Mesothelial cell of epicardium (in vitro differentiated cells): ENCODE measurements at places on chromosomes 6 and 20. TPM values are rescaled to one million over a fixed set of nuclear protein-coding genes. Genes with fewer than 3 reads are reported as not detected.

- no peak for DNase-seq
These were observed 280.6 kb downstream of the SLC35F1 start for GRCh38 chr6:118187568-118188164.

GRCh38 chr6:39808964-39809363 is 16.8 kb downstream of the DAAM2 start:
- no peak for DNase-seq

GRCh38 chr20:49470922-49471321 is 11.5 kb downstream of the KCNB1 start:
- DNase-seq, result no peak

GRCh38 chr20:41131594-41132387 is 5.6 kb upstream of the PLCG1 start:
- no peak for DNase-seq

- DNase-seq, result no peak
These were observed 42.7 kb downstream of the RIMS1 start for GRCh38 chr6:71929047-71929446.

DNA sequence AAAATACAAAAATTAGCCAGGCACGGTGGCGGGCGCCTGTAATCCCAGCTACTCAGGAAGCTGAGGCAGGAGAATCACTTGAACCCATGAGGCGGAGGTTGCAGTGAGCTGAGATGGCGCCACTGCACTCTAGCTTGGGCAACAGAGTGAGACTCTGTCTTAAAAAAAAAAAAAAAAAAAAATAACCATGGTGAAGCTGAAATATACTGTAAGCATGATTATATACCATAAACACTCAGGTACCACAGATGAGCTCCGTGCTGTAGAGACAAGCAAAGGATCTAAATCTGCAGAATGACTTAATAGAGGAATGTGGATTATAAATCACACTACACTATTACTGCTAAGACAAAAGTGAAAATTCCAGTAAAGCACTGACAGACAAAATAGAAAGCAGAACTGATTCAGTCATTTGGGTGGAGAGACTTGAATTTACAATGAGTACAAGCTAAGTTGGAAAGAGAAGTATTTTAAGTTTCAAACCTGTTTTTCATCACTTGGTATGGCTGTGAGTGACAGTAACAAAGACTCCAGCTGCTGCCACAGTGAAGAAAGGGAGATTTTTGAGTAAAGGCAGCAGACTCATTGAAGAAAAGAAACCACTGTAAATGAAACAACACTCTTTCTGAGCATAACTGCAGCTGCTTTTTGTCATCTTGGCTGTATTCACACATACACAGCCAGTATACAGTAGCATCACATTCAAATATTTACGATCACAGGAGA is 322.1 kb downstream of the RNGTT start:
- DNase-seq, result no peak

GRCh38 chr6:45054610-45055009 is 273.5 kb upstream of the RUNX2 start:
- DNase-seq, result no peak

GRCh38 chr6:144574796-144575195 is 289.7 kb downstream of the UTRN start:
- DNase-seq, result no peak

DNA sequence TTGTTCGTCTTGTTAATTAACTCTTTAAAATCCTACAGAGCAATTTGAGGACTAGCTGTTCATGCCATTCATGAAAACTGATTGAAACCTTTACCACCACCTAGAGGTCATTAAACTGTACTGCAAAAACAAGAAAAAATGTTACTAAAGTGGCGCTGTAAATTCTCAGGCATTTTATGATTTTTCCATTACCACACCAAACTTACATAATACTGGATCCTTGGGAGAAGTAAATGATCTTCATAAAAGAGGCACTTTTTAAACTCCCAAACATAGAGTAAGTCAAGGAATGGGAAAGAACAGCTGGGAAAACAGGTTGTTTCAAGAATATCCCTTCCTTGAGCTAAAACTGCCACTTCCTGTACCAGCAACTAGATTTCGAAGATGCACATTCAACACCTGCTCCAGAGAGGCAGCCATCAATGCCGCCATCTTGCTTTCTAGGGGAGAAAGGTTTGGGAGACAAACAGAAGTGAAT is 54.3 kb downstream of the MYLIP start:
- DNase-seq, result no peak

Gene SLC2A10
- total RNA-seq, result 21.7 to 23.8 TPM (median 22.2 TPM) in 3 replicates

Gene GSTA4
- 66.2 to 69.5 TPM (median 68.8 TPM) in 3 replicates for total RNA-seq

Gene SPATS1
- total RNA-seq, result not detected in 3 replicates

Gene PLAGL2
- total RNA-seq, result 37.4 to 38.1 TPM (median 37.8 TPM) in 3 replicates

Gene ZFP64
- 23.6 to 25.9 TPM (median 24.7 TPM) in 3 replicates for total RNA-seq

Gene MTHFD1L
- 55.3 to 59.1 TPM (median 55.5 TPM) in 3 replicates for total RNA-seq
